ENCODE measurements at places on chromosomes 12 and 14. TPM values are rescaled to one million over a fixed set of nuclear protein-coding genes. Genes with fewer than 3 reads are reported as not detected.

Gene PLEKHH1
- 4.6 TPM for total RNA-seq

GRCh38 chr14:95507701-95508103, 8.7 kb downstream of the SYNE3 start:
- peaks cover 44% of the 10 kb centered on the region for H3K4me1 ChIP-seq
- peak overlapping the region; percentile 39 for H3K27ac ChIP-seq
- H3K4me3 ChIP-seq: no peak overlapping the region
- DNase-seq: no peak
- no peaks in the 10 kb centered on the region for H3K27me3 ChIP-seq
- H3K36me3 ChIP-seq: no peaks in the 10 kb centered on the region

DNA sequence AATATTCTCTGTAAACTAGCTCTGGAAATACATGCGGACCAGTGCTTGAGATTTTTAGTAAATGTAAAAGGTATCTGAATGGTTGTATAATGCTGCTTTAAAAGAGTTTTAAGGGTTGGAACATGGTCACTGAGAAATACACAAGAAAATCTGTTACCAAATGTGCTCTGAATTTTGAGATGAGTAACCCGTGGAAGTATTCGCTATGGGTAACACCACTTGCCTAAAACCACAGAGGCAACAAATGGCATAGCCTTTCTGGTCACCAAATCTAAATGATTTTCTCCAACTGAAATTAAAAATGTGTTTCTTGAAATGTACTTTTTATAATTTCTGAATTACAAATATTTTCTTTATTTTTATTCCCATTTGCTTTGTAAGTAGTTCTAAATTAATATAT, 745.7 kb downstream of the DIO2 start:
- DNase-seq: no peak
- no peaks in the 10 kb centered on the region for H3K4me1 ChIP-seq
- H3K4me3 ChIP-seq: no peak overlapping the region
- no peaks in the 10 kb centered on the region for H3K36me3 ChIP-seq
- no peaks in the 10 kb centered on the region for H3K27me3 ChIP-seq

Gene ERBB3
- total RNA-seq: 80.5 TPM

Gene AMHR2
- total RNA-seq: 1.2 TPM

- H3K4me3 ChIP-seq: no peak overlapping the region
- no peaks in the 10 kb centered on the region for H3K27me3 ChIP-seq
- H3K4me1 ChIP-seq: no peaks in the 10 kb centered on the region
- H3K36me3 ChIP-seq: no peaks in the 10 kb centered on the region
- H3K27ac ChIP-seq: no peak overlapping the region
Observed at GRCh38 chr14:39614297-39614923, 182.2 kb upstream of the FBXO33 start.

DNA sequence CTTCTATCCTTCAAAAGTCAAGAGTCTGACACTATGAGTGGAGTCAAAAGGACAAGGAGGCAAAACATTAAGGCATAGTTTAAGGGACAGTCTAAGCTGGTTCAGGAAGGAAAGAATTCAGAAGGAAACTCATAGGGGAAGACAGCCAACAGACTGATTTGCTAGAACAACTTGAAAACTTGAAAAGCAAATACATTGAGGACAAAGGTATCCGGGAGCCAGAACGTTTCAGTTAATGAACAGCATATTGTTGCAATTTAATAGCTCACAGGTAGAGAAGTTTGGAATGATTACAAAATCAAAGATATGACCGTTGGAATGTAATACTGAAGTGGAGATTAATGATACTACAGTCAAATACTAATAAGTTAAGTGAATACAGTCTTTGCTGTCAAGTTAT, 312.8 kb upstream of the RPL10L start:
- no peak overlapping the region for H3K4me3 ChIP-seq
- no peak for DNase-seq
- H3K27ac ChIP-seq: no peak overlapping the region
- H3K4me1 ChIP-seq: no peaks in the 10 kb centered on the region

Gene SDR9C7
- total RNA-seq: not detected

GRCh38 chr14:99284254-99285004, 12.4 kb upstream of the BCL11B start:
- peaks cover 5% of the 10 kb centered on the region for H3K27me3 ChIP-seq
- no peak overlapping the region for H3K4me3 ChIP-seq
- H3K4me1 ChIP-seq: no peaks in the 10 kb centered on the region
- H3K27ac ChIP-seq: no peak overlapping the region

Gene KCNA5
- total RNA-seq: 1.5 TPM

Gene GPR132
- 7.2 TPM for total RNA-seq

All from lower lobe of right lung (tissue), 2 donors.